ENCODE measurements at places on chromosomes 4 and X.
A peak's percentile ranks its signal among the peaks of the same experiment; 100 is the strongest.

DNA sequence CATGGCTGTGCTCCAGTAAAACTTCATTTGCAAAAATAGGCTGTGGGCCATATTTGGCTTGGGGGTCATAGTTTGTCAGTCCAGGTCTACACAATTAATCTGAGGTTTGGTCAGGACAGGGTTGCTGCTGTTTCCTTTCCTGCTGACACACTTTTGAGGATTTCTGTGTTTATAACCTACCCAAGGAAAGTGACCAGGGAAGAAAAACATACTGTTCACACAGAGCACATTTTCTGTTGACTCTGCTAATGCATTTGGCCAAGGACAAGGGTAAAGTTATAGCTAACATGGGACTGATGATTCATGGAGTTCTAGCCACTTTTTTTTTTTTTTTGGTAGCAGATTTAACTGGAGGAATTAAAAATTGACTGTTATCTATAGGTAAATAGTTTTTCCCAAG is 43.9 kb upstream of the GEMIN8 start:
- H3K4me1 ChIP-seq, result no peaks in the 10 kb centered on the region
- H3K27ac ChIP-seq, result no peak overlapping the region
- no peak for DNase-seq
- no peak overlapping the region for H3K4me3 ChIP-seq
- H3K27me3 ChIP-seq, result no peaks in the 10 kb centered on the region

- no peaks in the 10 kb centered on the region for H3K4me1 ChIP-seq
- H3K36me3 ChIP-seq, result no peaks in the 10 kb centered on the region
- no peak overlapping the region for H3K4me3 ChIP-seq
- no peak for DNase-seq
- peaks cover 37% of the 10 kb centered on the region for H3K27me3 ChIP-seq
- H3K27ac ChIP-seq, result no peak overlapping the region
These were observed 36.7 kb downstream of the FGFRL1 start for GRCh38 chr4:1047976-1048772.

DNA sequence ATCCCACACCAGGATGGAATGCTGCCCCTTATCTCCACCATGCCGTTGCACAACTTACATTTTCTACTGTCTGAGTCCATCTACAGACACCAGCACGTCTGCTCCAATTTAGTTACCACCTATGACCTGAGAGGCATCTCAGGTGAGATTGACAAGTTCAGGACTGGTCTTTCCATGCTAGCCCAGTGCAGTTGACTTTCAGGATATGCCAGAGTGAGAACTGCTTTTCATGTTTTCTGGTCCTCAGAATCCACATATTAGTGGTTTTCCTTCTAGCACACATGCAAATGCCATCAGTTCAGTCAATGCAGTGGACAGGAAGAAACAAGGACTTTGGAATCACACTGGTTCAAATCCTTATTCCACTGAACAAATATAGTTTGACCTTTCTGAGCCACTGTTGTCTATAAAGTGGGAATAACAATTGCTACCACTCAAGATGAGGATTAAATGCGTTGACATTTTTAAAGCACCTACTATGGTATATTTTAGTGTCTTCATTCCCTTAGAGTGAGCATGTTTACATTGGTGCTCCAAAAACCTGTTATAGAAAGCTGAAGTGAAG is 38.1 kb upstream of the ANXA3 start:
- no peak for DNase-seq
- H3K36me3 ChIP-seq, result peaks cover 19% of the 10 kb centered on the region
- H3K4me1 ChIP-seq, result no peaks in the 10 kb centered on the region

DNA sequence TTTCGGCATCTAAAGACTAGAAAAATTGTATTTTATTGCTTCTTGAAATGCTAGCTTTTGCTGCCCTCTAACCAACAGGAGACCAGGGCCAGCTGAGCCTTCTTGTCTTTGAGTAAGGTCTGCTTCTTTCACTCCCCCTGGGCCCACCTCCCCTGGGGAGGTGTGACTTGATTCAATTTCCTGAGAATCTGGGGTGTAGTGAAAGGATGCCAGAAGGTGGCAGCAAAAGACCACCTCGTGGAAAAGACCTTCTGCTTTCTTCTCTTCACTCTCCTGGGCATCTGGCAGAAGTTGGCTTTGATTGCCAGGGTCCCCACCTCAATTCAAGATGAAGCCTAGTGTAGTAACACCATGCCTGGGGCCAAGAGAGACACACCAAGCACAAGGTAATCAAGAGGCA is 96.5 kb upstream of the MAOA start:
- no peak overlapping the region for H3K27ac ChIP-seq
- H3K36me3 ChIP-seq, result peaks cover 3% of the 10 kb centered on the region
- no peaks in the 10 kb centered on the region for H3K27me3 ChIP-seq
- peak; percentile 52 for DNase-seq
- H3K4me1 ChIP-seq, result peaks cover 27% of the 10 kb centered on the region
